Right lobe of liver (tissue), 6 donors: ENCODE measurements at places on chromosomes 2 and 18.

- no peaks in the 10 kb centered on the region for H3K4me1 ChIP-seq
- no peaks in the 10 kb centered on the region for H3K27me3 ChIP-seq
- no peaks in the 10 kb centered on the region for H3K36me3 ChIP-seq
- H3K4me3 ChIP-seq: no peak overlapping the region
These were observed 34.1 kb downstream of the PTH2R start for GRCh38 chr2:208440716-208441115.

GRCh38 chr18:36947820-36948348, 119.0 kb downstream of the KIAA1328 start:
- DNase-seq: no peak
- H3K27me3 ChIP-seq: no peaks in the 10 kb centered on the region
- H3K36me3 ChIP-seq: no peaks in the 10 kb centered on the region

GRCh38 chr2:7007846-7008741, 90.9 kb downstream of the RNF144A start:
- H3K36me3 ChIP-seq: no peaks in the 10 kb centered on the region
- H3K4me3 ChIP-seq: no peak overlapping the region
- no peaks in the 10 kb centered on the region for H3K27me3 ChIP-seq
- H3K4me1 ChIP-seq: no peaks in the 10 kb centered on the region

DNA sequence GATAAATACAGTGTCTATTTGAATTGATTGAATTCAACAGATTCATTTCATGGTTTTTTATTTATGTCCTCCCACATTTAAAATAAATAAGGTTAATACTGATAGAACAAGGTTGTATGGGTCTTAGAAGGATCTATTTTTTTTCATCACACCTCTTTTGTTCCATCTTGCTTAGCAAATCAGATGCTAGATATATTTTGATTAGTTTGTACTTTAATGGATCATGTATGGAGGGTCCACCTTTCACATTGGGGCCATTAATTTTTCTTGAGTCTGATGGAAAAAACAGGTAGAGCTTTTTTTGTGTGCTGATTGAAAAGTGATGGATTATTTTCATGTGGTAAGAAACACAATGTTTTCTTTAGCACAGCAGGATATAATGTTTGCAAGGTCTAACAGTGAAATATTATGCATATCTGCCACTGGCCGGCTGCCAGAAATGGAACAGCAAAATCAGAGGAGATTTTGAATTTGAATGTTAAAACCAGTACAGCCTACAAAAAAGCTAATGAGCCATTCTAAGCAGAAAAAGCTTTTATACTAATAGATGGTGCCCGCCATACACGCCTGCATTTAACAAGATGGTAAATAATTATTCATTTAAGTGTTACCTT, 188.1 kb upstream of the ETAA1 start:
- no peak for DNase-seq

- DNase-seq: no peak
- H3K4me1 ChIP-seq: no peaks in the 10 kb centered on the region
- no peaks in the 10 kb centered on the region for H3K27me3 ChIP-seq
- no peak overlapping the region for H3K27ac ChIP-seq
These were observed 29.9 kb upstream of the SELENOI start for GRCh38 chr2:26316041-26316440.

DNA sequence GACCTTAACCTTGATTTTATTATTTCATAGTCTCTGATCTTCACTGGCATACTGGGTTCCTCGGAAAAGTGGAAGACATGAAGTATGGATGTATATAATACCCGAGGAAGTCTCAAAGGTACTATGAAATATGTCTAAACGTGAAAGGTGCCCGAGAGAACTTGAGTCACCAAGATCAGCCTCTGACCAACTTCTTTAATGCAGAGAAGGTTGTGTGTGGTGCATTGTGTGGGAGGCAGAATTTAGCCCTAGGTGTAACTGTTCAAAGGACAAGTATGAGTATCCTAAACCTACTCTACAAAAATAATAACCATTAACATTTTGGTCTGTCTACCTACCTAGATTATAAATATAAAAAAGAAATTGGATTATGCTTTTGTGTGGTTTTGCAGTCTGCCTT, 36.1 kb downstream of the OSBPL6 start:
- no peak overlapping the region for H3K27ac ChIP-seq
- no peak for DNase-seq
- H3K4me1 ChIP-seq: no peaks in the 10 kb centered on the region
- no peaks in the 10 kb centered on the region for H3K36me3 ChIP-seq

DNA sequence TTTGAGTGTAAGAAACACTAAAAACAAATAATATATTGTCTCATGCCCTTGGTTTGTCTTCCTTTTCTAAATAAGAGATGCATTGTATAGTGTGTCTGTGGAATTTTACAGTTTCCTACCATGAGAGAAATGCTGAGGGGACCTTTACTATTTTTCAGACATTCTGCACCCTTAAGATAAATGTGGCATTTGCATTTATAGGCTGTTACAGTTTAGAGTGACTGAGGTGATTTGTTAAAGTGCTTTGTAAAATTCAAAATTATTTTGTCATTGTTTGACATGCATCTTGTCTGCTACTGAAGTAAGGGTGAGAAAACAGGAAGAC, 78.9 kb upstream of the ZSWIM2 start:
- no peak overlapping the region for H3K27ac ChIP-seq
- H3K36me3 ChIP-seq: no peaks in the 10 kb centered on the region
- H3K4me3 ChIP-seq: no peak overlapping the region
- H3K27me3 ChIP-seq: no peaks in the 10 kb centered on the region
- H3K4me1 ChIP-seq: no peaks in the 10 kb centered on the region

- H3K36me3 ChIP-seq: peaks cover 4% of the 10 kb centered on the region
- no peaks in the 10 kb centered on the region for H3K27me3 ChIP-seq
- no peak overlapping the region for H3K27ac ChIP-seq
These were observed 34.0 kb downstream of the KANSL3 start for GRCh38 chr2:96604104-96604503.

DNA sequence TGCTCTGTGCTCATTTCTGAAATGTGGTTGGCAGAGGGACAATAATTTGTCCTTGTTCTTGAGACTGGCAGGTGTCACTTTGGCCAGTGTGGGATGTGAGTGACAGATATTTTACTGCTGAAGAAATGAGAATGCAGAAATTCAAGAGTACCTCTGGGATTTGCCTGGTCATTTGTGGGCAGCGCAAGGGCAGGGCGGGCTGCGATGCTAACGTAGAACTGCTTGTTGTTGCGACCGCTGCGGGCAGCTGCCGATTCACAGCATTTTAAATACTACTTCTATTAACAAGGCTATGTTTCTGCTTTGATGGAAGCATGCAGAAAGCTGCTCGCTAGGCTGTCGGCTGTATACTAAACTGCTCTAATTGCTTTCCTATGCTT, 268.6 kb downstream of the FIGN start:
- H3K27me3 ChIP-seq: no peaks in the 10 kb centered on the region
- no peak overlapping the region for H3K27ac ChIP-seq
- no peak overlapping the region for H3K4me3 ChIP-seq
- DNase-seq: no peak
- H3K4me1 ChIP-seq: no peaks in the 10 kb centered on the region
- no peaks in the 10 kb centered on the region for H3K36me3 ChIP-seq

- H3K4me1 ChIP-seq: no peaks in the 10 kb centered on the region
- no peaks in the 10 kb centered on the region for H3K27me3 ChIP-seq
- no peak overlapping the region for H3K27ac ChIP-seq
- H3K36me3 ChIP-seq: no peaks in the 10 kb centered on the region
These were observed 77.3 kb upstream of the CTLA4 start for GRCh38 chr2:203790134-203790852.

DNA sequence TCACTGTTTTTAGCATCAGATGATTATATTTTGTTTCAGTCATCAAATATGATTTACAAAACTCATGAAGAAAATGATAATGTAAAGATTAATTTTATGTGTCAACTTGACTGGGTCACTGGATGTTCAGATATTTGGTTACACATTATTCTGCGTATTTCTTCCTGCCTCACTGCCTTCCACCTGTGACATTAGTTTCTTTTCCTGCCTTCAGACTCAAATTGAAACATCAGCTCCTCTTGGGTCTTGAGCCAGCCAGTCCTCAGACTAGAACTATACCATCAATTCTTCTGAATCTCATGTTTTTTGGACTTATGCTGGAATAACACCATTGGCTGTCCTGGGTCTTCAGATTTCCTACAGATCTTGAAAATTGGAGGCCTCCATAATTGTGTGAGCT, 96.7 kb downstream of the ZNF385B start:
- DNase-seq: no peak
- H3K4me3 ChIP-seq: no peak overlapping the region
- no peaks in the 10 kb centered on the region for H3K4me1 ChIP-seq
- H3K36me3 ChIP-seq: no peaks in the 10 kb centered on the region

DNA sequence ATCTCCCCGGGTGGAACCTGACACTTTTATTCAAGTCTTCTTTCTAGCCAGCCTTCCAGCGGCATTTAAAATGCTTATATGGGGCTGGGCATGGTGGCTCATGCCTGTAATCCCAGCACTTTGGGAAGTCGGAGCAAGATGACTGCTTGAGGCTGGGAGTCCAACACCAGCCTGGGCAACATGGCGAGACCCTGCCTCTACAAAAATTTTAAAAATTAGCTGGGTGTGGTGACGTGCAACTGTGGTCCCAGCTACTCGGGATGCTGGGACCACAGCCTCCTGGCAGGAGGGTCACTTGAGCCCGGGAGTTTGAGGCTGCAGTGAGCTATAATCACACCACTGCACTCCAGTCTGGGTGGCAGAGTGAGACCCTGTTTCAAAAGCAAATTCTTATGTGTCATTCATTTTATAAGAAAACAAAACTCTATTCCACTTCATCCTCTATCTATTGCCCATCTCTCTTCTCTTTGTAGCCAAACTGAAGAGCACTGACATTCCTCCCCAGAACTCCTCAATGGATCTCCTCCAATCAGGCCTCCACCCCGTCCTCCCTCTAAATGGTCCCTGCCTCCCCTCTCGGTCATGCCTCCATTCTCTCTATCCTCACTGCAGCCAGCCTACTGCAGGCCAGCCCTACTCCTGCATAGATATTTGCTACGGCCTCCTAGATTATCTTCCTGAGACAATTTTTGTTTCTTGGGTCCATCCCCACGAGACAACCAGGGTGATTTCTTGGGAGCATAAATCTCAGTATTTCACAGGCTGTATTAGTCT, 18.0 kb upstream of the RHOB start:
- H3K27me3 ChIP-seq: no peaks in the 10 kb centered on the region
- H3K4me3 ChIP-seq: no peak overlapping the region
- H3K4me1 ChIP-seq: no peaks in the 10 kb centered on the region
- DNase-seq: no peak

- no peak overlapping the region for H3K27ac ChIP-seq
- no peaks in the 10 kb centered on the region for H3K4me1 ChIP-seq
- no peaks in the 10 kb centered on the region for H3K27me3 ChIP-seq
- no peak overlapping the region for H3K4me3 ChIP-seq
- DNase-seq: no peak
- H3K36me3 ChIP-seq: no peaks in the 10 kb centered on the region
These were observed 83.1 kb downstream of the MBD5 start for GRCh38 chr2:148103946-148104345.

GRCh38 chr18:5142859-5143258, 54.2 kb downstream of the AKAIN1 start:
- no peaks in the 10 kb centered on the region for H3K4me1 ChIP-seq
- no peak for DNase-seq
- H3K4me3 ChIP-seq: no peak overlapping the region
- H3K36me3 ChIP-seq: no peaks in the 10 kb centered on the region
- no peak overlapping the region for H3K27ac ChIP-seq

DNA sequence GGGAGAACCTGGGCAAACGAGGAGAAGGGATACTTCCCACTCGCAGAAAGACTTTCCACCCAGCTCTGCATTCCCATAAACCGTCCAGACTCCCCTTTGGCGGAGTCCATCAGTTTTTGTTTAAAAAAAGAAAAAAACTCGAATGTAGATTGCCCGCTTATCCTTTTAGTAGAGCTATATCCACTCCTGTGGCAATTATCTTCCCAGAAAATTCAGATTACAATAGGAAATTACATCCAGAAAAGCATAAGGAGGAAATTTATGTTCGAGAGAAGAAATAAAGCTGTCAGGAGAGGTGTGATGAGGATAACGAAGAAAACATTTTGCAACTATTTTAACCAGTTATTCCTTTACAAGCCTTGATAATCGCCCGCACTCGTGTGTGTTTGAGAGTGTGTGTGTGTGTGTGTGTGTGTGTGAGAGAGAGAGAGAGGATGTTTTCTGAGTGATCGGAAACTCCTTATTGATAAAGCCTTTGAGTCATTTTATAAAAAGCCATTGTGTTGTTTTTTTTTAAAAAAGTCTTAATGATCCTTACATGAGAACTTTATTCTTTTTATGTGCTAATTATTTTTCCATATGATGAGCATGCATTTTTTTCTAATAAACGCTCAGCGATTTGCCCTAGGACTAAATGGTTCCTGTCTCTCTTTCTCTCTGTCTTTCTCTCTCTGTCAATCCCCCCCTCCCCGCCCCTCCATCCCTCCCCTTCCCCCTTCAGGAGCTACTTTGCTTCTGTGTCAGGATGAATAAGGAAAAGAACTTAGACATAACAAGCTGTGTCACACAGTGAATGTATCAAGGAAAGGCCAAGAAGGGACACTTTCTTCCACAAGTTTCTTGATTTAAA, 1.1 kb upstream of the PPP3R1 start:
- H3K27me3 ChIP-seq: no peaks in the 10 kb centered on the region
- no peaks in the 10 kb centered on the region for H3K36me3 ChIP-seq
- H3K4me1 ChIP-seq: no peaks in the 10 kb centered on the region
- peak overlapping the region; percentile 70 for H3K4me3 ChIP-seq
- no peak for DNase-seq

DNA sequence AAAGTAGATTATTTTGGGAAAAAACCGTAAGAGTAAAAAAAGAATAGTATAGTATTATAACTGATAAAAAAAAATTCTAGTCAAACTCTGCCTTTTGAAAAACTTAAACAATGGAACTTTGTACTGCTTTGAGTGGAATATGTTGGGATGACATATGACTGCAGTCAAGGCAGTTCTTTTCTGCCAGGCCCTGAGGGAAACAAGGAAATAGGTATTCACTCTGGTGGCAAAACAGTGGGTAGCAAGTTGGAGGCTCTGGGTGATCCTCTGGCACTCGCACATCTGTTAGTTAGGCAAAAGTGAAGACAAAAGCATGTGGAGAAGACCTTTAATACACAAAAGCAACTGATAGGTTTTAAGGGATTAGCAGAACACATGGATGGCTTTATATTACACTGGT, 102.2 kb downstream of the ARHGEF33 start:
- DNase-seq: no peak
- no peaks in the 10 kb centered on the region for H3K4me1 ChIP-seq
- no peaks in the 10 kb centered on the region for H3K27me3 ChIP-seq
- H3K27ac ChIP-seq: no peak overlapping the region

GRCh38 chr2:157479081-157480027, 35.5 kb upstream of the CYTIP start:
- H3K36me3 ChIP-seq: no peaks in the 10 kb centered on the region
- H3K27ac ChIP-seq: no peak overlapping the region
- no peaks in the 10 kb centered on the region for H3K4me1 ChIP-seq
- no peaks in the 10 kb centered on the region for H3K27me3 ChIP-seq

GRCh38 chr18:31156821-31157763, 5.6 kb downstream of the DSC1 start:
- DNase-seq: no peak
- H3K4me3 ChIP-seq: no peak overlapping the region
- no peaks in the 10 kb centered on the region for H3K36me3 ChIP-seq
